ENCODE measurements at places on chromosomes 5 and 9.

DNA sequence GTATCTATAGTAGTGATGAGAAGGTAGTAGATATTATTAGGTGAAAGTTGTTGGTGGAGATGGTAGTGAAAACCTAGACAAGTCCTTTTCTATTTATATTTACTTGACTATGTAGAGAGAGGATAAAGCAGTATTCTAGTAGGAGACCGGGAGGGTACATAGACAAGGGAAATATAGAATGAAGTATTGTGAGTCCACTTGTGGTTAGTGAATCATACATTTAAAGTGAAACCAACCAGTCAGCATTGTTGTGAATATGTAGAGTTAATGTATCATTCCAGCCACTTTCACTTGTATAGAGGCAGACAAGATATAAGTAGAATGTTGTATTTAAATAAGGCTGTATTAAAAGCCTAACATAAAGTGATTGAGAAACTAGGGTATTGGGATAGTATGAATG lies 1711.3 kb upstream of the ACO1 start:
- DNase-seq, result no peak

DNA sequence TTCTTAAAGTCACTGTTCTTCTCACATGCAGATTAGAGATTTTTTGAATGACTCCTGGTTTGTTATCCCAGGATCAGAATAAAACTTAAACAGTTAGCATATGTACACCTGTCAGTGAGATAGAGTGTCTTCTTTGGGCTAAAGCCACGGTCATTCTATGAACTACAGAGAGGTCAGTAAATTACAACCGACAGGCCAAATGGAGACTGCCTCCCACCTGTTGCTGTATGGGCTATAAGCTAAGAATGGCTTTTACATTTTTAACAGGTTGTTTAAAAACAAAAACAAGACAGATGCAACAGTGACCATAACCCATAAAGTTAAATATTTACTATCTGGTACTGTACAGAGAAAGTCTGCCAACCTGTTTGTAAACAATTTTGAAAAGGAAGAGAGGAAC lies 125.7 kb downstream of the ELAVL2 start:
- DNase-seq, result no peak

DNA sequence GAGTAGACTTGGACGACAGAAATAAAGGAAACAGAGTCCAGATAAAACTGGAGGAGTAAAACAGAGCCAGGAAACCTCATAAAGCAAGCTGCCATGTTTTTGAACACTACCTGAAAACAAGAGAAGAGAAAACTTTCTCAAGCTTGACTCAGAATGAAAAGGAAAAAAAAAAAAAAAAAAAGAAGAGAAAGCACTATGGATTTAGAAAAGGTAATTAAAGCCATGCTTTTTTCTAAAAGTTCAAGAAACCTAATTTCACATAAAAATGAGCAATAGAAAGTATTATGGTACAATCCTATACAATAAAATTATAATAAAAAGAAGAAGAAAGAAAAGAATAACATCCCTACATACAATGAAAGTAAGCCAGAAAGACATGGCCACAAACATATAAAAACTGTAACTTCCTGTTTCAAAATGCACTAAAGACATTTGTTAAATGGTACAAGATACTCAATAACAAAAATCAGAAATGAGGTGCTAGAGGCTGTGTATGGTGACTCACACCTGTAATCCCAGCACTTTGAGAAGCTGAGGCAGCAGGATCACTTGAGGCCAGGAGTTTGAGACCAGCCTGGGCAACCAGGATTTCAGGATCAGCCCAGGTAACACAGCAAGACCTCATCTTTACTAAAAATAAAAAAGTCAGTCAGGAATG lies 129.5 kb downstream of the SIL1 start:
- no peak for DNase-seq

GRCh38 chr9:4421847-4422246 lies 68.4 kb upstream of the SLC1A1 start:
- no peak for DNase-seq

DNA sequence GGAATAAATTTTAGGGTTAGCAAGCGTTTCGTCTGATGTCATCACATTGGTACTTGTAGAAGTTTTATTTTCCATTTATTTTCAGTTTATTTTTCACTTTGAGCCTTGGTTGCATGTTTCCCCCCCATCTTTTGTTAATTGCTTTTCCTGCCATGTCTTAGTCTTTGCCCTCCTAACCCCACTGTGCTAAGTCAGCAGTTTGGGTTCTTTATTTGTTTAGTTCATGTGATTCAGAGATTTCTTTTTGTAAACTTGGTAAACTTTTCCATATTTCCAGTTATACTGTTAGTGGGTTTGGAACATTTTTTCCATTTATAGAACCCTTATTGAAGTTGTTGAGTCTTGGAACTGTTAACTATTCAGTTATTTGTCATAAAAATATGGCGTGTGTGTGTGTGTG lies 252.9 kb upstream of the ANKH start:
- no peak for DNase-seq

GRCh38 chr5:120873083-120873482 lies 409.0 kb downstream of the PRR16 start:
- DNase-seq, result no peak

- no peak for DNase-seq
Observed at GRCh38 chr9:119793218-119793617, 424.0 kb upstream of the BRINP1 start.

GRCh38 chr9:79432485-79432884 lies 139.3 kb upstream of the TLE4 start:
- no peak for DNase-seq

GRCh38 chr5:157799578-157799977 lies 56.1 kb downstream of the LSM11 start:
- no peak for DNase-seq

GRCh38 chr5:71705421-71705820 lies 13.7 kb upstream of the CARTPT start:
- DNase-seq, result no peak

DNA sequence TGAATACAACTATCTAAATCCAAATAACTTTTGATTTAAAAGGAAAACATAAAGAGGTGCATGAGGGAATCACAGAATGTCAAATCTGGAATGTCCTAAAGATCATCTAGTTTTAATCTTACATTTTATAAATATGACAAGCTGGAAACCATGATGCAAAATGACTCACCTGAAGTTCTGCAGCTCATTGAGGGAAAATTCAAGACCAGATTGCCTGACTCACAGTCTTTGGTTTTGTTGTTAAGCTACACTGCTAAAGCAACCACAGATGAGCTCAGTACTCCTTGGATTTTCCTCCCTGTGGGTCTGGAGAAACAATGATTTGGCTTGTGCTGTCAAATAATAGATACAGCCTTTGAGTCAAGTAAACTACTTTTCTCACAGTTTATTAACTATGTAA lies 19.1 kb upstream of the EDIL3 start:
- no peak for DNase-seq

DNA sequence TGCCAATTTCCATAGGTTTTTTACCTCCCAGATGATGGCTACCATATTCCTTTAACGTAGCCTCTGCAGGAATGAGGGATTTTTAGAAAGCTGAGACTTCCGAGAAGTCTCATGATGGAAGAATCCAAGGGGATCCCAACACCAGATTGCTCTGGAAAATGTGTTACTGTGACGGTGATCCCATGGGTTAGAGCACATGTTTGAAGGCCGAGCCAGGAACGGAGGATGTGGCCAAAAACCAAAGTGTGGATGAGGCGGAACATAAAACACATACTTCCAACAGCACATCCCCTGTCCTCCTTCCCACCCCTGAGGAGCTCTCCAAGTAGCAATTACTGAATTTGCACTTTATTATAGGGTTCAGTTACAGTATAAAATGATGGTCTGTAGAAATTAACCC lies 82.6 kb downstream of the GPR21 start:
- no peak for DNase-seq

- no peak for DNase-seq
Observed at GRCh38 chr5:143446535-143447226, 43.2 kb upstream of the NR3C1 start.

DNA sequence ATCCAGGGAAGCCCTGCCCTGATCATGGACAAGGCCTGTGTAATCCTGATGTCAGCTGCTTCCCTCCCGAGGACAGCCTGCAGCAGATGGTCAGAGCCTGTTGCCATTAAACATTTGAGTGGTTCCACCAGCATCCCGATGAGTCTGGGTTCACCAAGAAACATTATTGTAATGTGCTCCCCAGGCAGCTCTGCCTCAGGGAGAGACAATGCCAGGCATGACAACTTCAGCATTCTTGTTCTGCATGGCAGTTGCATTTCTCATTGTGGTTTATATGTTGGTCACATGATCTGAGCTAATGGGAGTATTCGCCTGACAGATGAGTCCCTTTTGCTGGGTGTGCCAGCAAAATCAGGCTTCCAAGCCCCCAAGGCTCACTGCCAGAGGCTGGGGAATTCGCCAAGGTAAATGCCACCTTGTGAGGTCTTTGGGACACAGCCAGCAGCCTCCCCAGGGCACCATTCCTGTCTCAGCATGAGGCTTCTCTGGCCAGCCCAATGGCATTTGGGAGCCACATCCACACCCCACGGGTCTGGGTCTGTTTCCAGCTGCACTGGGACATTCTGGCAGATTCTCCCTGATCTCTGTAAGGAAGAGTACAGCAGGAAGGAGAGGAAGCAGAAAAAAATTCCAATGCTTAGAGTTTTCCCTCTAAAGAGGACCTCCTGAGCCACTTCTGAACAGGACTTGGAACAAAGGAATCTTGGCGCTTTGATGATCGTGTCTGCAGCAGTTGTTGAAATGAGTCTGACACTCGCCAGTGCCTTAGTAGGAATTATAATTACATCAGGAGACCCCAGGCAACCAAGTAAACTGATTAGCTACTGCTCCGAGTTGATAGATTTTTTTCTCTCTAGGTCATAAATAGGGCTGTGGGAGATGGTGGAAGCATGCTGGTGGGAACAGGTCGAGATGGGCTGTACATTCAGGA lies 18.7 kb downstream of the KCNIP1 start:
- DNase-seq, result peak; percentile 76

DNA sequence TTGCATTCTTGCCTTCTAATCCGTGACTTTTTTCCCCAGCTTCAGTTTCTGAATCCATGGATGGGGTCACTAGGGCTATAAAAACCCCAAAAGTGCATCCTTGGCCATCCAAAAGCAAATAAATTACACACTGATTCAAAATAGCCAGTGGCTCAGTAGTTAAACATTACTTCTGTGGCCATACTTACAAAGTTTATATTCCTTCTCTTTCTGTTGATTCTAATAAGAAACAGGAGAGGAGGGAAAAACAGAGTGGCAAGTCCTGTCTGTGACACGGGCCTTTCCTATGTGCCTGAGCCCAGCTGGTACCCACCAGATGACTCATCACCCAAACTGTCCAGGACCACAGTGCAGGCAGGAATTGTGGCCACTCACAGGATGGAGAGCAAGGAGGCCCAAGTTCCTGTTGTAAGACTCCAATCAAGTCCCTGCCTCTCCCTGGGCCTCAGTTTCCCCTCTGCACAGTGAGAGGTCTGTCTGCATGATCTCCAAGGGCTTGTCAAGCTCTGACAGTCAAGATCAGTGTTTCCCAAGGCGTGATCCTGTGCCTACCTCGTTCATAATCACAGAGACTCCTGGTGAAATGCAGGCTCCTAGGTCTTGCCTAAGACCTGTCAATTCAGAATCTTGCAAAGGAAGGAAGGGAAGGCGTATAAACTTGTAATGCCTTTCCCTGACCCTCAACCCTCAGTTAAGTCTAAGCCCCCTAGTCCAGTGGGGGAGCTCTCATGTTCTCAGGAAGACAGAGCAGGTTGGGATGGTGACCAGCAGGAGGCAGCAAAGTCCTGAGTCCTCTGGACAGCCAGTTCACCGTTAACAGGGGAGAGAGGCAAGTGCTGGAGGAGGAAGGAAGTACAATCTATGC lies 29.5 kb downstream of the TNIP1 start:
- DNase-seq, result peak; percentile 12

GRCh38 chr9:75626860-75627259 lies 263.6 kb upstream of the PCSK5 start:
- DNase-seq, result no peak

- no peak for DNase-seq
Observed at GRCh38 chr9:83281306-83282255, 218.6 kb upstream of the RASEF start.

GRCh38 chr5:9686216-9686615 lies 56.1 kb upstream of the TAS2R1 start:
- DNase-seq, result no peak

- DNase-seq, result no peak
Observed at GRCh38 chr5:58314356-58315210, 145.3 kb downstream of the PLK2 start.

GRCh38 chr9:83536332-83536731 lies 1.9 kb downstream of the FRMD3 start:
- no peak for DNase-seq

DNA sequence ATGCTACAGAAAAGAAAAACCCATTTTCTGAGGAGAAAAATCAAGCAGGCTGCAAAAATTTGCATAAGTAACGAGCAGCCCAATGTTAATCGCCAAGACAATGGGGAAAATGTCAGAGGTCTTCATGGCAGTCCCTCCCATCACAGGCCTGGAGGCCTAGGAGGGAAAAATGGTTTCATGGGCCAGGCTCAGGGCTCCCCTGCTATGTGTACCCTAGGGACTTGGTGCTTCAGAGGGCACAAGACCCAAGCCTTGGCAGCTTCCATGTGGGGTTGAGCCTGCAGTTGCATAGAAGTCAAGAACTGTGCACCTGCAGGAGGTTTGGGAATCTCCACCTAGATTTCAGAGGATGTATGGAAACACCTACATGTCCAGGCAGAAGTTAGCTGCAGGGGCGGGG lies 10.4 kb downstream of the CAAP1 start:
- DNase-seq, result no peak

GRCh38 chr9:77649109-77649812 lies 1.1 kb upstream of the GNA14 start:
- no peak for DNase-seq

Measured in NCI-H1092 (cell line).